ENCODE measurements at places on chromosomes 5 and 9. TPM values are rescaled to one million over a fixed set of nuclear protein-coding genes. Genes with fewer than 3 reads are reported as not detected.

Gene ST6GALNAC6
- 39.3 TPM for total RNA-seq

Gene TPPP
- 0.09 TPM for total RNA-seq

Gene NR6A1
- 0.14 TPM for total RNA-seq

Gene ZMYND19
- 17.9 TPM for total RNA-seq

Gene GZMA
- total RNA-seq, result not detected

Gene CMYA5
- total RNA-seq, result 1.3 TPM

Gene NUTM2G
- total RNA-seq, result not detected

Gene GARIN3
- total RNA-seq, result not detected

Gene IL3
- not detected for total RNA-seq

Gene GABRG2
- not detected for total RNA-seq

Gene HAPLN1
- 0.55 TPM for total RNA-seq

Gene SH3TC2
- 0.65 TPM for total RNA-seq

Gene FBN2
- 87.2 TPM for total RNA-seq

Gene B4GALT1
- 54.3 TPM for total RNA-seq

Gene FPGS
- total RNA-seq, result 62.7 TPM

Gene SLC34A1
- total RNA-seq, result not detected

Gene SURF4
- total RNA-seq, result 583 TPM

Gene DNM1
- 9.6 TPM for total RNA-seq

Gene HAVCR2
- 0.09 TPM for total RNA-seq

Gene ARSK
- total RNA-seq, result 8.4 TPM

Gene VDAC1
- total RNA-seq, result 293 TPM

Gene WNT8A
- total RNA-seq, result not detected

Gene SHOC1
- total RNA-seq, result under 0.01 TPM

Gene HEMGN
- total RNA-seq, result not detected

Gene CDO1
- 7.7 TPM for total RNA-seq

Gene WDR38
- not detected for total RNA-seq
